ENCODE measurements at places on chromosomes 7 and 10.

DNA sequence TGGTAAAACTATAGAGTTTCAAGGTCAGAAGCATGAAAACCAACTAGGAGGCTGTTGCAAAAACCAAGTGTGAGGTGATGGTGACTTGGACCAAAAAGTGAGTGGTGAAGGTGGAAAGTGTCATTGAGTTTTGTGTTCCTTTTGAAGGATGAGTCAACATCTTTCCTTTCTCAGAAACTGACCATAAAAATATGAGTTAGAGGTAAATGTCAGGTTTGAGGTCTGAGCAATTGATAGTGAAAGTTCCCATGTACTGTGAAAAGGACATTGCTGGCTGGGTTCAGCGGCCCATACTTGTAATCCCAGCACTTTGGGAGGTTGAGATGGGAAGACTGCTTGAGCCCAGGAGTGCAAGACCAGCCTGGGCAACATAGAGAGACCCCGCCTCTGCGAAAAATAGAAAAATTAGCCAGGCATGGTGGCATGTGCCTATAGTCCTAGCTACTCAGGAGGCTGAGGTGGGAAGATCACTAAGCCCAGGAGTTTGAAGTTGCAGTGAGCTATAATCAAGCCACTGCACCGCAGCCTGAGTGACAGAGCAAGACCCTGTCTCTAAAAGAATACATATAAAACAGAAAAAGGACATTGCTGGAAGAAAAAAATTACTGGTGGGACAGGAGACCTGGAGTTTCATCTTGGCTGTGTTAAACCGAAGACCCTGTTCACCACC is 89.3 kb upstream of the ARID5B start:
- no peak for DNase-seq

GRCh38 chr10:26779176-26779860 is 81.4 kb downstream of the ABI1 start:
- no peak for DNase-seq

- no peak for DNase-seq
Observed at GRCh38 chr7:92667816-92668535, 77.8 kb upstream of the FAM133B start.

- DNase-seq: no peak
Observed at GRCh38 chr10:48600645-48601505, 4.0 kb downstream of the ARHGAP22 start.

GRCh38 chr10:93445097-93445960 is 36.8 kb downstream of the MYOF start:
- DNase-seq: peak; percentile 96

DNA sequence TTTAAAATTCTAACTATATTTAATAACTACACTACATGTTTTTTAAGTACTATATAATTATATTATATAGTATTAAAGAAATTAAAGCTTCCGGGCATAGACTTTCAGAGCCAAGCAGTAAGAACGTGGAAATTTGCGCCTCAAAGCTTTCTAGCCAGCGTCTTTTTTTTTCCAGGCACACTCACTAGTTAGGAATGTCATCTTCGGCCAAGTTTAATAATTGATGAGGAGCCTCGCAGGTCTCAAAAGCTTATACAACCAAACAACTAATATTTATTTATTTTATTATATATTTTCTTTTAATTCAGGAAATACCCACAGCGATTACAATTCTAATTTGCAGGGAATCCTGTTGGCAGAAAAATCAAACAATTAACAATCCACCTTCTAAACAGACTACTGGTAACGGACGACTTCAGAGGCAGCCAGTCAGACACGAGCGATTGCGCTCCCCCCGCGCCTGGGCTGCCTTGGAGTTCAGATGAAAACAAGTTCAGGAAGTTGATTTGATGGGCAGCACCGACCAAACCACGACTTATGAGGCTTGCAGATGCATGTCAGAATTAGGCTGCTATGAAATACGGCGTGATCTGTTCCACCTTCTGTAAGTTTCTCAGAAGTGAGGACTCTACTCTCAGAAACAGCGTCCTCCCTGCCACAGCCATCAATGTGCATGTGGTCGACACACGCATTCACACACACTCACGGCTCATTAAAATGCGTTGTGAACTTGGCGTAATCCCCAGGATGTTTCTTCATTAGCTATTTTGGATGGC is 431.8 kb upstream of the MGMT start:
- no peak for DNase-seq

GRCh38 chr7:135213831-135214230 is 2.5 kb upstream of the WDR91 start:
- no peak for DNase-seq

DNA sequence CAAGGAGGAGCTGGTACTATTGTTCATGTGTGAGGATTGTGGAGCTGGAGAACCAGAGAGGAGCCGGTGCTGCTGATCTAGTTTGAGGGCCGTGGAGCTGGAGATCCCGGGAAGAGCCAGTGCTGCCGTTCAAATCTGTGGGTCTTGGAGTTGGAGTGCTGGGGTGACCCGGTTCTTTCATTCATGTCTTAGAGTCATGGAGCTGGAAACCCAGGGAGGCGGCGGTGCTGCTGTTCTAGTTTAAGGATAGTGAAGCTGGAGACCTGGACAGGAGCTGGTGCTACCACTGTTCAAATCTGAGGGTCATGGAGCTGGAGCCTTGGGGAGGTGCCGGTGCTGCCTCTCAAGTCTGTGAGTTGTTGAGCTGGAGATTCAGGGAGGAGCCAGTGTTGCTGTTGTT is 88.5 kb upstream of the ZNF479 start:
- no peak for DNase-seq

DNA sequence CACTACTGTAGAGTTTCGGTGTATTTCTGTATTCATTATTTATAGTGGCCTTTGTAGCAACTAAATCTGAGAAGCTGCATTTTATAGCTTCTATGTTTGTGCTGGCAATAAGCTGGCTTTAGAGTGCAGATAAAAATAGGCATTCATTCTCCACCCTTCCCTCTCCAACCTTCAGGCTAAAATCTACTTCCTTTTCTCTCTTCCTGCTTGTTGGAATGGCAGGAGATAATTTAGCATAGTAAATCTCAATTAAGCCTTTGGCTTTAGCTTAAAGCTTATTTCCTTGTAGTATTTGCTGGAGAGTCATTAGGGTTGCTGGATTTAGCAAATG is 58.5 kb downstream of the CPVL start:
- DNase-seq: no peak

DNA sequence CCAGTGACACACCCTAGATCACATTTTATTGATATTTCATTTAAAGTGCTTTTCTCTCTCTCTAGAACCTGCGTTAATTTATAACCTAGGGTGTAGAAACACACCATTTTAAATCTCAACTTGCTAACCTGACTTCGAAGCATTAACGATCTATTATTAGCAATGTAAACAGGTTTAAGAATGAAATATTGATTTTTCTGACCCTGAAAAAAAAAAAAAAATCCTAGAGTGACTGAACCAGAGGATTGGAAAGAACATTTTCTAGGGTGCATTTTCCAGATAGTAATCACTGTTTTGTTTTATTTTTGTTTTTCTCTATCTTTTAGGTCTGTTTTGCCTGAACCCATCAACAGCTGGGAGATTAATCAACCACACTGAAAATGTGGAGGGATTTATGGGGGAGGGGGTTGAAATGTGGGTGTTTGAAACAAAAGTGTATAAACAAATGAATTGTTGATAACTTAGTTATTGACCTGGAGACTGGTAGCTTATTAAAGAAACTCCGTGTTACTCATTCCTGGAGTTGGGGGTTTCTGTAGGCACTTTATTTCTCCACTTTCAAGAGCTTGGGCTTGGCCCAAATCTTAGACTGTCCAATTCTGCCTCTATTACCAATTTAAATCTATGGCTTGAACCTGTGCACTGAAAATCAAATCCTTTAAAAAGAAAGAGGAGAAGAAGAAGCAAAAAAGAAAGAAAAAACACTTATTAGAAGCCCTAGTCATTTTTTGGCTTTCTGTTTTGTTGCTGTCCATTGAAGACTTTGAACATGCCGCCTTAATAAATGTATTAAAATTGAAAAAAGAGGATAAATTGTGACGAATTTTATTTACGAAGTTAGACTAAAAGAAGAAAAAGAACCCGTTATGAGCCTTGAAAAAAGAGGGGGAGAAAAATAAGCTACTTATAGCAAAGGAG is 2.8 kb downstream of the HOXA2 start:
- DNase-seq: no peak

GRCh38 chr10:17222329-17222728 is 5.7 kb upstream of the VIM start:
- no peak for DNase-seq

DNA sequence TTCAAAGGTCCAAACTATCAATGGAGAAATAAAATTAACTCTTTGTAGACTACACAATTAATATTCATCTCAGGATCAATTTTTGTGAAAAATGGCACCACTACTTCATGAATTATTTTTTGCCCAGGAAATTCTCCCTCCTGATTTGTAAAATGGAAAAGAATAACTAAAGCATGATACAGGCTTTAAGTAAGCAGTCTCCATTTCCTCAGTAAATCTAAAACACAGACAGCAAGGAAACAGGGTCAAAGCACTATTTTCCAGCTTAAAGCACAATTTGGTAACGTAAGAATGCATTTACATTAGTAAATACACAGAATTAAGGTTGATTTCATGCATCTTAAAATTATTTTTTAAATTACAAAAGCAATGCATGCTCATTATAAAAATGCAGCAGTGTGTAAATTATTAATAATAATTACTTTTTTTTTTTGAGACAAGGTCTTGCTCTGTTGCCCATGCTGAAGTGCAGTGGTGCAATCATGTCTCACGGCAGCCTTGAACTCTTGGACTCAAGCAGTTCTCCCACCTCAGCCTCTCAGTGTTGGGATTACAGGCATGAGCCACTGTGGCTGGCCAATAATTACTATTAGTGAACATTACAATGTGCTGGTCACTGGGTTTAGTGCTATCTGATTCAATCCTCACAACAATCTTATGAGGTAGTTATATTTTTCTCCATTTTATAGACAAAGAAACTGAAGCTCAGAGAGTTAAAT is 26.1 kb upstream of the VCL start:
- no peak for DNase-seq

DNA sequence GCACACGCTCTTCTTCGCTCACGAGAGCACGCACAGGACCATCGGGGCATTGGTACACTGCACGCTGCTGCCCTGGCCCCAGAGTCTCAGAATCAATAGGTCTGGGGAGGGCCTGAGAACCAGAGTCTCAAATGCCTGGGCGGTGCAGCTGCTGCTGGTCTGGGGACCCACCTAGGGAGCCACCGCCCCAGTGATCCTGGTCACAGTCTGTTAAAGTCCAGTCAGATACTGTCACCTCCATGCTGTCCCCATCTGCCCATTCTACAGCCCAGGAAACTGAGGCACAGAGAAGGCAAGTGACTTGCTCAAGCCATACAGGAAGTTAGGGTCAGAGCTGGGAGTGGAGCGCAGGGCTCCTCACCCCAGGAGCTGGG is 38.0 kb downstream of the ZCCHC24 start:
- no peak for DNase-seq

GRCh38 chr10:11835061-11835460 is 11.9 kb downstream of the PROSER2 start:
- no peak for DNase-seq

DNA sequence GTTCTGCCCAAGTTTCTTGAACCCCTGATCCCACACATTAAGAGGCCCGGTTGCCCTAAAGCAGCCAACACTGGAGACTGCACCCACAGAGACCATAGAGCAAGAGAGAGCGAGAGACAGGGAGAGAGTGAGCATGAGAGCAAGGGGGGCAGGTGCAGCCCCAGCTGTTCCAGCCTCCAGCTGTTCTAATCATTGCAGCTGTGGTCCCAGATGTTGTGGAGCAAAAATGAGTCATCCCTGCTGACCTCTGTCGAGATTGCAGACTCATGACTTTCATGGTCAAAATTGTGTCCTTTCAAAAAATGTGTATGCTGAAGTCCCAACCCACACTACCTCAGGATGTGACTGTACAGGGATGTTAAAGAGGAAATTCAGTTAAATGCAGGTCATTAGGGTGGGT is 143.9 kb upstream of the FRMD4A start:
- no peak for DNase-seq

DNA sequence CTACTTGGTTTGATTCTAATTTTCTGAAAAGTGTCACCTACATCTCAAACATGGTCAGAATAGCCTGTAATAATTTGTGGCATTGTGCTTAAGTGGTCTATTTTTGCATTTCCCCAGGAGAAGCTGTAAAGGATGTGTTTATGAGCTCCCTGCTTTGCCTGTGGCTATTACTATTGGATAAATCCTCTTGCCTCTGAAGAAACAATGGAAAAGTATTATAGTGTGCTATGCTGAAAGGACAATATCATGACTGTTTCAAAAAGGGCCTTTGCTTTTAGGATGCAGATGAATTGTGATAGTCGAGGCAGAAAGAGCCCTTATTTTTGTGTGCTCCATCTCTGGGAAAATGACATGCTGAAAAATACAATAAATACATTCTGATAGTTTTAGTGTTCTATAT is 94.1 kb upstream of the ARMC3 start:
- no peak for DNase-seq

Data from GM04503 (cell line).